ENCODE measurements at places on chromosomes 3 and 15.

- no peak for DNase-seq
Observed at GRCh38 chr15:100048736-100049135, 293.0 kb downstream of the ADAMTS17 start.

- DNase-seq = no peak
Observed at GRCh38 chr3:102148598-102149337, 286.0 kb upstream of the ZPLD1 start.

DNA sequence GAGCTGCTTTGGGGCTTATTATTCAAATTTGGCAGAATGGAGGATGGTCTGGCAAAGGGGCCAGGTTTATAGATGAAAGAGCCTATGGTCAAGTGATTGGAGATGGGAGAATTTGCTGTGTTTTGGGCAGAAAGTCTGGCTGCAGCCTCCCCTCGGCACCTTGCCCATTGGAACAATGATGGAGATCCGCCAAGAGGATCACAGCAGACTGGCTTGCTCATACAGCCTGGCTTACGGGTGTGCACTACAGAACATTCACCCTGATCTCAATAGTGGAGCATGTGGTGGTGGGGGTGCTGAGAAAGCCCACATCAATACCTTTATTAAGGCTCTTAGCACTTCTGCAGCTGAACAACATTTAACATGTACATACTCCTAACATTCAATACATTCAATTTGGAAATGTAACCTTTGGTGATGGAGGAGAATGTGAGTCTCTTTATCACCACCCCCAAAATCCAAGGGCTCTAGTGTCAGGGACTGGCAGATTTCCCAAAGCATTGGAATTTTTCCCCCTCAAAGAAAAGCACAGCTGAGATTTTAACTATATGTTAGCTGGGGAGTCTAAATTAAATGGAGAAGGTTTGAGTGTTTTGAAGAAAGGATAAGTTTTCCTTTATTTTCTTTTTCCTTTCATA, 118.4 kb upstream of the TMC3 start:
- DNase-seq = no peak

DNA sequence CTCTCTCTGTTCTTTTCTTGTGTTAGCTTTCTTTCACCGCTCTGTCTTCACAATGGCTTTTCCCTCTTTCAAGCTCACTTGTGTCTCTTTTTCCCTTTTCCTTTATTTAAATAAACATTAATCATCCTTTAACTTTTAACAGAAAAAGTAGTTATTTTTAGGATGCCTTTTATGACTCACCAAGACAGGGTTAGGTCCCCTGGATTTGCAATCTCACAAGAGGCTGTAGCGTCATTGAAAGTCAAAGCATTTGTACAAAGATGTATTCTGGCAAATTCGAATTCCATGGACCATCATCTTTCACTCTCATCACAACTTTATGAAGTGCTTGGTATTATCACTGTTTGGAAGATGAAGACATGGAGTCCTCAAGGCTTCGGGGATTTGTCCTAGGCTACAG, 34.8 kb upstream of the MCTP2 start:
- no peak for DNase-seq
